Activated T-cell treated with anti-CD3 and anti-CD28 coated beads, Interleukin-2, amount 50 U/mL, for 24 hours (primary cell): ENCODE measurements at places on chromosomes 11 and 22.

DNA sequence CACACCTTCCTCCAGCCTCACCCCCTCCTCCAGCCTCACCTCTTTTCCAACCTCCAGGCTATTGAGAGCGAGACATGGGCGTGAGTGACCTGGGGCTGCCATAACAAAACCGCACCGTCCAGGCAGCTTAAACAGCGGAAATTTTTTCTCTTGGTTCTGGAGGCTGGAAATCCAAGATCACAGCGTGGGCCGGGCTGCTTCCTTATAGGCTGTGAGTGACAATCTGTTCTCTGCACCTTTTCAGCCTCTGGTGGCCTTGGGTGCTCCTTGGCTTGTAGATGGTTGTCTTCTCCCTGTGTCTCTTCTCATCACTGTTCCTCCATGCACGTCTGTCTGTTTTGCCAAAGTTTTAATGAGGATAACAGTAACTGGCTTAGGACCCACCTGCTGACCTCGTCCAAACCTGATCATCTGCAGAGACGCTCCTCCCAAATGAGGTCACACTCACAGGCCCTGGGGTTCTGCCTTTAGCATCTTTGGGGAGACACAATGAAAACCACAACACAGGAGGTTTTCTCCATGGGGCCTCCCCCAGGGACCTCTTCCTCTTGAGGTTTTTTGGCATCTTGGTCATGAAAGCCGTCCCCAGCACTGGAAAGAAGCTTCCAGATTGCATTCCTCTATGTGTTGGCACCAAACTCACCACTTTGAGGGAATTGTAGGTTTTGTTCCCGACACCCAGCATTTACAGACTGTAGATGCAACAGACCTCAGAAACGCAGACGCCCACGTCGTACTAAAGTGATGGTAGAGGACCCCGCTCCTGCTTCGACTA lies 878.1 kb downstream of the BRD1 start:
- no peaks in the 10 kb centered on the region for H3K4me1 ChIP-seq
- peaks cover 48% of the 10 kb centered on the region for H3K27me3 ChIP-seq
- no peak overlapping the region for H3K27ac ChIP-seq

GRCh38 chr22:36212901-36213300 lies 11.3 kb upstream of the APOL4 start:
- no peak overlapping the region for H3K27ac ChIP-seq
- DNase-seq: no peak
- no peaks in the 10 kb centered on the region for H3K36me3 ChIP-seq

- no peak for DNase-seq
- H3K4me1 ChIP-seq: peaks cover 24% of the 10 kb centered on the region
- no peak overlapping the region for H3K27ac ChIP-seq
- H3K36me3 ChIP-seq: no peaks in the 10 kb centered on the region
- H3K27me3 ChIP-seq: no peaks in the 10 kb centered on the region
Observed at GRCh38 chr11:95444309-95445241, 213.6 kb upstream of the SESN3 start.

DNA sequence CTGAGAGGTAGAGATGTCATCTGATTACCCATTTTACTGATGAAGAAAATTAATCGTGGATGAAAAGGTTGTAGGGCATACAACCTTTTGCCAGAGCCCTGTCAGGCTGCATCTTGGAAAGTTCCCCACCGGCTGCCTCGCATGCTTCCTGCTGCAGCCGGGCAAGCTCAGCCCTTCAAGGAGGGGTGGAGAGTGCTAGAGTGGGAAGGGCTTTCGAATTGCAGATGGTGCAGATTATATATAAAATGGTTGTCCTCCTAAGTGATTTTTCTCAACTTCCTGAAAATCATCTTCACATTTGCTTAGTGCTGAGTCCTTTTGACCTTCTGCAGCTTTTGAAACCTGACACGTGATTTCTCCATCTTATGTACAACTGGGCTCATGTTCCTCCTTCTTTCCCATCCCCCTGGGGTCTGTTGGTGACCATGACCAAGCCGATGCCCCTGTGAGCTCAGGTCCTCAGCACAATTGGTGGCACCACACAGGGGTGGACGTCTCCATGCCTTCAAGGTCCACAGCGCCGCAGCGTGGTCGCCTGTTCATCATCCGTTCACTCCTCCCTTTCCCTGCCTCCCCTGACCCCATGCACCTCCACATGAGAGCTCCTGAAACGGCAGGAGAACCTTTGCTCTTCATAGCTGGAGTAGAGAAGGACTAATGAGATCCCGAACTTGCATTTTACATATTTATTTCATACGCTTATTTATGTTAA lies 47.6 kb upstream of the MYO18B start:
- no peak overlapping the region for H3K27ac ChIP-seq
- H3K36me3 ChIP-seq: no peaks in the 10 kb centered on the region
- no peak overlapping the region for H3K4me3 ChIP-seq
- no peaks in the 10 kb centered on the region for H3K4me1 ChIP-seq
- no peaks in the 10 kb centered on the region for H3K27me3 ChIP-seq

DNA sequence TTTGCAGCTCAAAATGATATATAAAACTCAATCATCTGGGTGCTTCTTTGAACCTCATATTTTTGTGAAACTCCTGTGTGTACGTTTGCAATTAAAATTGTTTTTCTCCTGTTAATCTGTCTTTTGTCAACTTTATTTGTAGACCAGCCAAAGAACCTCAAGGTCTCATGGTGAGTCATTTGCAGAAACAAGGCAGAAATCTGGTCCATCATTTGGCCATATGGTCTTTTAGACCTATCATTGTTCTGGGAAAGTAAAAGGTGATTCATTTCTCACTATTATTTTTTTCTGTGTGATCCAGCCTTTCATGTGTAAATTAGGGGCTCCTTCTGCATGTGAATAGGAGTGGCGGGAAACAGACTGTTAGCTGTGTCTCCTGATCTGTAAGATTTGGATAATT lies 399.1 kb upstream of the DDI1 start:
- H3K4me3 ChIP-seq: no peak overlapping the region
- H3K27ac ChIP-seq: no peak overlapping the region
- H3K36me3 ChIP-seq: no peaks in the 10 kb centered on the region
- H3K4me1 ChIP-seq: no peaks in the 10 kb centered on the region
- H3K27me3 ChIP-seq: peaks cover 6% of the 10 kb centered on the region

DNA sequence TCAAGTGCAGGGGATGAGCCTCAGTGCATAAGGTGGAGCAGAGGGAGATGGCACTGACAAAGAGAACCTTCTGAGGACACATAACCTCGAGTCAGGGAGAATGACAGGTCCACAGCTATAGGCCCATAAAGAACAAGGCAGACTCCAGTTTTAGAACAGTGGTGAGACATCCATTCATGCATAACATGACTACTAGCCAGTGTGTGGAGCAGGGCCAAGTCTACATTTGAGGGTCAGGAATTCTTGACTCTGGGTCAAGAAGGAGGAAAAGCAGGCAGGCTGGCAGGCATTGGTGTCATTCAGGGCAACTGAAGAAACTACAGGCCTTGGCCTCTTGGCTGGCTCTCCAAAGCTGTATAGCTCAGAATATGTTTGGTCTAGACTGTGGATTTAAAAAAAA lies 54.9 kb downstream of the MTNR1B start:
- peaks cover 15% of the 10 kb centered on the region for H3K27me3 ChIP-seq
- no peak for DNase-seq
- no peaks in the 10 kb centered on the region for H3K36me3 ChIP-seq
- H3K4me3 ChIP-seq: no peak overlapping the region
- no peaks in the 10 kb centered on the region for H3K4me1 ChIP-seq

- no peak overlapping the region for H3K27ac ChIP-seq
- no peaks in the 10 kb centered on the region for H3K27me3 ChIP-seq
- H3K36me3 ChIP-seq: no peaks in the 10 kb centered on the region
- no peak for DNase-seq
- peaks cover 12% of the 10 kb centered on the region for H3K4me1 ChIP-seq
Observed at GRCh38 chr11:110367571-110367970, 62.2 kb upstream of the FDX1 start.

DNA sequence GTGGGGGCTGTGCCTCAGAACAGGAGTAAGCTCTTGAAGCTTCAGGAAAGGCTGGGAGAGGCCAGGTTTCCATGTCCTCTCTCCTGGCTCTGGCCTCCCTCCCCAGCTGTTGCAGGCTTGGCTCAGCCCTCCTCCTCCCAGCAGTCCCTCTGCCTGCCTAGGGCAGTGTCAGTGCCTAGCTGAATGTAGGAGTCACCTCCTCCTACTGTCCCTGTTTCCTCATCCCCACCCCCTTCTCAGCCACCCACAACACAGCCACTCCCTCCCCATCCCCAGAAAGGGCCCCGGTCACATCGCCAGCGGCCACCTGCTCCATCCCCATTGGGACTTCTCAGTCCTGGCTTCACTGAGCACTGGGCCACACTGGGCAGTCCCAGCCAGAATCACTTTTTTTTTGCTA lies 2.9 kb upstream of the FBLN1 start:
- peaks cover 55% of the 10 kb centered on the region for H3K27me3 ChIP-seq
- no peaks in the 10 kb centered on the region for H3K36me3 ChIP-seq
- peaks cover 9% of the 10 kb centered on the region for H3K4me1 ChIP-seq
- H3K27ac ChIP-seq: no peak overlapping the region
- DNase-seq: no peak

- DNase-seq: peak; percentile 77
- H3K27ac ChIP-seq: peak overlapping the region; percentile 85
- H3K27me3 ChIP-seq: peaks cover 29% of the 10 kb centered on the region
- peaks cover 29% of the 10 kb centered on the region for H3K4me1 ChIP-seq
Observed at GRCh38 chr11:119320776-119321524, 4.0 kb upstream of the MCAM start.

DNA sequence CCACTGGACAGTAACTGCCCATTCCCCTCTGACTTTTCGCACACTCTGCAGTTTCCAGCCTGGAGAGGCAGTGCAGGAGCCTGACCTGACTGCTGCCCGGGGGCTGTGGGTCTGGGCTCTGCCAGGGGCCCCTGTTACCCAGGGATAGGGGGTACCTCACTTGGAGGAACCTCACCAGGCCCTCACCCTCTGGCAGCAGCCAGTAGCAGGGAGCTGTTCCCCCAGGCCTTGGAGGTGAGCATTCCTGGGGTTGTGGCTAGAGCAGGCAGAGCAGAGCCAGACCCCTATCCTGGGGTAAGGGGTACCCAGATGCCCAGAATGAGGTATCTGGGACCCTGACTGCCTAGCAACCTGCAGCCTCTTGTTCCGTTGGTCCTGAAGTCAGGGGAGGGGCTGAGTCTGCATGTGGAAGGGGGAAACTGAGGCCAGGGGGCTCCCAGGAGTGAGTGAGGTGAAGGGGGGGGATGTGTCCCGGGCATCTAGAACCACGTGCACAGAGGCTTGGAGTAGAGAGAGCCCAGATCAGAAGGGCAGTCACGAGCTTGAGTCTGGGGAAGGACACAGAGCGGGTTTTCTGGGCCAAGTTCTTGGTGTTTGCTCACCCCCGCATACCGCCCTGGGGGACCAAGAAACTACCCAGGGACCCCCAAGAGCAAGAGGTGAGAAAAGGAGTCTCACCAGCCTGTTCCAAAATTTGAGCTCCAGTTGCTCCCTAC lies 43.9 kb upstream of the ACCSL start:
- no peaks in the 10 kb centered on the region for H3K4me1 ChIP-seq
- H3K4me3 ChIP-seq: no peak overlapping the region
- H3K27ac ChIP-seq: no peak overlapping the region
- H3K27me3 ChIP-seq: peaks cover 21% of the 10 kb centered on the region
- H3K36me3 ChIP-seq: no peaks in the 10 kb centered on the region

DNA sequence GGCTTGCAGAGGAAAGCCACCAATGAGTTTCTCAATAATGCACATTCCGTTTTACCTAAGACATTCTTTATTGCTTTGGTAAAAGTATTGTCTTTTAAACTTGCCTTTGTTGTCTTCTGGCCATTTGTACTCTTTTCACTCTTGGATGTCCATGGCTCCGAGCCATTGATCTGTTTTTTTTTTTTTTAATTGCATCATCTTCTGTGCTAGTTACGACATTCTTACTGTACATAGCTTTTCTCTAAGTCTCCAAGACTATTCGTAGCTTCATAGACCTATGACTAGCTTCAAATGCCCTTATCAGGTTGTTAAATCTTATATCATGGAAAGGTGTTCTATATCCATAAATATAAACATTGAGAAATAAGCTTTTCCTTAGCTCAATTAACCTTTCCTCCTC lies 1522.6 kb downstream of the FAM181B start:
- H3K4me3 ChIP-seq: no peak overlapping the region
- no peak for DNase-seq
- H3K4me1 ChIP-seq: no peaks in the 10 kb centered on the region
- no peaks in the 10 kb centered on the region for H3K36me3 ChIP-seq
- no peak overlapping the region for H3K27ac ChIP-seq
